Hepatocyte (in vitro differentiated cells): ENCODE measurements at places on chromosomes 4 and X.
A peak's percentile ranks its signal among the peaks of the same experiment; 100 is the strongest.

DNA sequence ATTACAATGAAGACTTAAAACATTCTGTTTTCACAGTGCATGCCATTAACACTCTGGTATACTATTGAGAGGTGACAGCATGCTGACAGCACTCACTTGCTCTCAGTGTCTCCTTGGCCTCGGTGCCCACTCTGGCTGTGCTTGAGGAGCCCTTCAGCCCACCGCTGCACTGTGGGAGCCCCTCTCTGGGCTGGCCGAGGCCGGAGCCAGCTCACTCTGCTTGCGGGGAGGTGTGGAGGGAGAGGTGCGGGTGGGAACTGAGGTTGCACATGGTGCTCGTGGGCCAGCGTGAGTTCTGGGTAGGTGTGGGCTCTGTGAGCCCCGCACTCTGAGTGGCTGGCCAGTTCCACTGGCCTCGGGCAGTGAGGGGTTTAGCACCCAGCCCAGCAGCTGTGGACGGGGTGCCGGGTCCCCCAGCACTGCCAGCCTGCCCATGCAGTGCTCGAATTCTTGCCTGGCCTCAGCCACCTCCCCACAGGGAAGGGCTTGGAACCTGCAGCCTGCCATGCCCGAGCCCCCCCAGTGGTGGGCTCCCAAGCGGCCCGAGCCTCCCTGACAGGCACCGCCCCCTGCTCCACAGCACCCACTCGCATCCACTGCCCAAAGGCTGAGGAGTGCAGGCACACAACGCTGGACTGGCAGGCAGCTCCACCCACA, 135.3 kb upstream of the AR start:
- H3K4me1 ChIP-seq, result no peaks in the 10 kb centered on the region
- no peaks in the 10 kb centered on the region for H3K27me3 ChIP-seq
- no peak overlapping the region for H3K27ac ChIP-seq
- H3K36me3 ChIP-seq, result no peaks in the 10 kb centered on the region

GRCh38 chr4:86271057-86271456, 88.8 kb downstream of the MAPK10 start:
- H3K27me3 ChIP-seq, result no peaks in the 10 kb centered on the region
- no peaks in the 10 kb centered on the region for H3K36me3 ChIP-seq
- no peak overlapping the region for H3K27ac ChIP-seq
- H3K4me1 ChIP-seq, result no peaks in the 10 kb centered on the region

DNA sequence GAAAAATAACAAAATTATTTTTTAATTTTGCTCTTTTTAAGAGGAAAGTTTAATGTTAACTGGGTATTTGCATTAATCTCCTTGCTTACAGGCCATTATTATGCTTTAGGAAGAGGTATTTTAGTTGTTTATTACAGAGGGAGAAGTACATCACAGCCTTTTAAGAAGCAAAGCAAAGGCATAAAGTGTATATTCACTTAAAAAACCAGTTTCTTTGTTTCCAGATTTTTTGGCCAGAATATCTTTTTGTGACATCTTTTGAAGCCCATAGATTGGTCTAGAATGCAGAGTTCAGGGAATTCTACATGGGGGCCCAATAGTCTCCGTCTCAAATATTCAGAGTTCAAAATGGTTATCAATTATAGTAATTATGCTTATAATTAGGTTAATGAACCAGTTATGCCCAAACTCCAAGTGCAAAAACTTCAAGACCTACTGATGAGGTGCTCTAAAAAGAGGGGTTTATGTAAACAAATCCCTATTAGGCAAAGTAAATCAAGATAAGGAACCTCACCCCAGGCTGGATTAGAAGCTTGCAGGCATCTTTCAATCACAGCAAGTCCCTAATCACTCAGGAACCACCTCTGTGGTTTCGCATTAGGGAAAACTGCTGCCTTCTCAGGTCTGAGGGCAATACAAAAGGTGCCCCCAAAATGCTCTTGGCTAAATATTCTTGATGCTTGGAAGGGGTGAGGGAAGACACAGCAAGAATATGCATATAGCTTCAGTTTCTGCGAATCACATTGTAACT, 1.4 kb downstream of the CXXC4 start:
- peak overlapping the region; percentile 79 for H3K27ac ChIP-seq
- H3K4me3 ChIP-seq, result peak overlapping the region; percentile 30
- no peaks in the 10 kb centered on the region for H3K27me3 ChIP-seq
- peaks cover 5% of the 10 kb centered on the region for H3K4me1 ChIP-seq
- no peaks in the 10 kb centered on the region for H3K36me3 ChIP-seq
- no peak for DNase-seq

DNA sequence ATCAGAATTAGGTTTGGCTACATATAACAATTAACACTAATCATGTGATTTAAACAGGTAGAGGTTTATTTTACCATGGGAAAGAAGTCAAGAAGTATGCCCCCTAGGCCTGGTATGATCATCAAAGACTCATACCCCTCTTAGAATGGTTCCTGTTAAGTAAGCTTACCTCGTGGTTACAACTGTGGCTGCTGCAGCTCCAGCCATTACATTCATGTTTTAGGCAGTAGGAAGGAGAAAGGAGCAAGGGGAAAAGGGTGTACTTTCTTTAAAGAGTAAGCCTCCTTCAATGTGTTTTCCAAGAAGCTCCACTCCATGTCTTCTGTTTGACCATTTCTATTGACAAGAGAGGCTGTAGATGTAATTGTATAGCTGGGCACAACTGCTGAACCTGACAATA, 94.9 kb upstream of the GATB start:
- H3K27me3 ChIP-seq, result no peaks in the 10 kb centered on the region
- H3K27ac ChIP-seq, result no peak overlapping the region
- no peaks in the 10 kb centered on the region for H3K4me1 ChIP-seq
- H3K36me3 ChIP-seq, result no peaks in the 10 kb centered on the region
